Lower leg skin (tissue), 4 donors: ENCODE measurements at places on chromosomes 1 and 21. TPM values are rescaled to one million over a fixed set of nuclear protein-coding genes. Genes with fewer than 3 reads are reported as not detected.

Gene GUCA2A
- total RNA-seq = not detected

Gene SERPINC1
- not detected for total RNA-seq

Gene MAP3K21
- 6.1 TPM for total RNA-seq

Gene GPR157
- total RNA-seq = 95.7 TPM

Gene SRSF10
- total RNA-seq = 48.0 TPM

Gene TNFSF4
- total RNA-seq = 0.32 TPM
